ENCODE measurements at places on chromosomes 1 and 21. TPM values are rescaled to one million over a fixed set of nuclear protein-coding genes. Genes with fewer than 3 reads are reported as not detected.

Gene GBP5
- 95.7 TPM for total RNA-seq

GRCh38 chr1:83800066-83800465 is 198.9 kb downstream of the TTLL7 start:
- H3K36me3 ChIP-seq, result no peaks in the 10 kb centered on the region
- no peak overlapping the region for H3K27ac ChIP-seq
- H3K27me3 ChIP-seq, result no peaks in the 10 kb centered on the region
- H3K4me1 ChIP-seq, result no peaks in the 10 kb centered on the region
- DNase-seq, result no peak

Gene CFAP126
- 0.29 TPM for total RNA-seq

DNA sequence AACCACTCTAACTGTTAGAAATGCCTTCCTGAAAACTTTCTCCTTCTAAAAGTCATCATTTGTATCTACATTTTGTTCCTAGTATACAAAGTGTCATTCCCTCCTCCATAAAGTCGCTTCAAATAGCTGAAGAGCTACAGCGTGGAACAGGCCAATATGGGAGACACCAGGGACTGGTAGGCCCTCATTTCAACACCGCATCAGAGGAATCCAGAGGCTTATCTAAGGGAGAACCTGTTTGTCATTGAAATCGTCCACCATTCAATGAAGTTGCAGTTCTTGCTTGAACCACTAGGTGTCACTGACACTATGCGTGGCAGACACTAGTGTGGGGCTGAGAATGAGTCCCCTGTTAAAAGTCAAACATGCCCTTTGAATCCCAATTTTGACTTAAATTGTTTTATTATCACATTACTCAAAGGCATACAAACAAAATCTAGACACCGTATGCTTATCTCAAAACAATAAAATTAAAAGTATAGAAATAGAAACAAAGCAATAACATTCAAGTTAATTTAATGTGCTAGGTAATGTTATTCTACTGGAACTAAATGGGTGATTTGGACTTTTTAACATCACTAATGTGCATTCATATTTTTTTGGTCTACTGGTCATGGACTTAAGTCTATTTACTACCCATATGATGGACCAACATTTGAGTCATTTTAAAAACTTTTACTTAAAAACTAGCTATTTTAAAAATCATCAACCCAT is 182.3 kb downstream of the FCRL5 start:
- no peak overlapping the region for H3K27ac ChIP-seq
- peaks cover 2% of the 10 kb centered on the region for H3K27me3 ChIP-seq
- no peak overlapping the region for H3K4me3 ChIP-seq
- H3K36me3 ChIP-seq, result no peaks in the 10 kb centered on the region

DNA sequence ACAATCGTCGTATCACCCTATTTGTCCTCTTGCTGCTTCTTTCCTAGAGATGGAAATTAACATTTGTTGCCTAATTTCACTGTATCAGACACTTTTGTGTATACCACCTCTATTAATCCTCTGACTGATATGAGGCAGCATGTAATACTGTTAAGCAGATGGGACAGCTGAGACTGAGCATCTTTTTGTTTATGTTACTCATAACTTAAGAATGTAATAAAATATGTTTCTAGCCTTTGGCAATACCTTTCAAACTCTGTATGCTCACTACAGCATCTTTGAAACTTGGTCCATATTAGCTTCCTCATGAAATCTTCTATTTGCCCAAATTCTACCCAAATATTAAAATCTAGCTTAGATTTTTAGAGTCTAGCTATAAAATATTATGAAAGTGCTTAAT is 2.3 kb downstream of the OR14K1 start:
- H3K27ac ChIP-seq, result no peak overlapping the region
- peaks cover 2% of the 10 kb centered on the region for H3K27me3 ChIP-seq
- H3K4me1 ChIP-seq, result no peaks in the 10 kb centered on the region
- no peaks in the 10 kb centered on the region for H3K36me3 ChIP-seq
- DNase-seq, result no peak

DNA sequence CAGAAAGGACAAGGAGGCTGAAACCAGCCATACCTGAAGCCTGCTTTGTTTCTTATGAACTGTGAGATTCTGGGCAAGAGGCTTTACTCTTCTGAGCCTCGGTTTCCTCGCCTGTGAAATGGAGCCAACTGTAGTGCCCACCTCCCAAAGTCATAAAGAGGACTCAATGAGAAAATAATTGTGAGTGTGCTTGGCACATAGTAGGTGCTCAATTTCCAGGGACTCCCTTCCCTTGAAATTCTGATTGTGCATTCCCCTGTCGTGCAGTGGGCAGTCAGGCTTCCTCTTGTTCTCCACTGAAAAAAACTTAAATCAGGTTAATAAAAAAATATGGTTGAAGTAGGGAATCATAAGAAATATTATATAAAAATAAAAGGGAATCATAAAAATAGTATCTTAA is 37.5 kb upstream of the RUNX3 start:
- no peak for DNase-seq
- peaks cover 23% of the 10 kb centered on the region for H3K36me3 ChIP-seq
- peak overlapping the region; percentile 97 for H3K27ac ChIP-seq
- no peak overlapping the region for H3K4me3 ChIP-seq
- H3K27me3 ChIP-seq, result no peaks in the 10 kb centered on the region

- no peak overlapping the region for H3K27ac ChIP-seq
- no peak for DNase-seq
- no peaks in the 10 kb centered on the region for H3K4me1 ChIP-seq
- H3K27me3 ChIP-seq, result no peaks in the 10 kb centered on the region
- H3K36me3 ChIP-seq, result peaks cover 3% of the 10 kb centered on the region
Observed at GRCh38 chr1:94621395-94621794, 79.8 kb upstream of the F3 start.

Gene LRRC38
- total RNA-seq, result not detected

DNA sequence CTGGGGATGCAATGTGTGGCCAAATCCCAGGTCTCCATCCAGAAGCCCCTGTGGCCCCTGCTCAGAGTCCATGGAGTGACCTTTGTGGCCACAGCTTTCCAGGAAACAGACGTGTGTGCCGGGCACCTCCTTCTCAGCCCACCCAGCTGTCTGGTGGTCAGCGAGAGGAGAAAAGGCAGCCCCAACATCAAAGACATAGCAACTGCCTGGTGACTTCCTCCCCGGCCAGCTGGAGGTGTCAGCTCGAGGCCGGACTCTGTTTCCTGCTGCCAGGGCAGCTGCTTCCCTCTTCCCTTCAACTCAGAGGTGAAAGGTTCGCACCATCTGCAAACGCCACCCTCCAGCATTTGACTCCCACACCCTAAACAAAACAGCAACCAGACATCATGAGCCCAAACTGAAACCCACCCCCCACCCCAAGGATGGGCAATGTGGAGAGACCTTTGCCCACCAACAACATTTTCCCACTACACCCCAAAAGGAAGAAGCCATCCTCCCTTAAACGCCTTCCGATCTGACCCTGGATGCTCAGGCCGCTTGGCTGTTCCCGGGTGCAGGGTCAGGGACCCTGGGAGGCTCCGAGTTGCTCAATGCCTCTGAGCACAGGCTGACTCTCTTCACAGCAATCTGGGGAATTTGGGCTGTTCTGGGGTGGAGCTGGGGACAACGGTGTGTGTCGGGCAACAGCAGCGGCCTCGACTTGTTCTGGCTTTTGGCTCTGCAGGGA is 162.3 kb downstream of the PSMG1 start:
- no peak overlapping the region for H3K27ac ChIP-seq
- H3K27me3 ChIP-seq, result no peaks in the 10 kb centered on the region
- no peak overlapping the region for H3K4me3 ChIP-seq
- no peaks in the 10 kb centered on the region for H3K36me3 ChIP-seq

Gene TIE1
- not detected for total RNA-seq

DNA sequence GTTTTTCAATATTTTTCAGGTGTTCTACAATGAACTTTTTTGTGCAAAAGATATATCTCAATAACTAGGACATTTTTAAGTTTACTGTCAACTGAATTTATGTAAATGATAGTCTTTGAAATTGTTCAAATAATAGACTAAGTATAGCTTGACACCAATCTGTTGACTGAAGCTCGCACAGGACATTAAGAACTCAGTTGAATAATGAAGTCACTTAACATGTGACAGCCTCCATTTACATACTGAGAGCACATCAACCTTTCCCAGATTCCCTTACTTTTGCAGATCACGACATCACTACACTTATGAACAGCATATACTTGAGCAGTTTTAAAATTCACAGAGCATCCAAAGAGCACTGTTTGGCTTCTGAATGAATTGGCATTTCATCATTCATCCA is 268.2 kb downstream of the LRRC7 start:
- no peak for DNase-seq
- H3K4me3 ChIP-seq, result no peak overlapping the region
- no peaks in the 10 kb centered on the region for H3K36me3 ChIP-seq
- H3K27ac ChIP-seq, result no peak overlapping the region
- H3K27me3 ChIP-seq, result no peaks in the 10 kb centered on the region

Gene C1orf167
- not detected for total RNA-seq

Gene APOBEC4
- not detected for total RNA-seq

Gene SNX27
- total RNA-seq, result 30.7 TPM

DNA sequence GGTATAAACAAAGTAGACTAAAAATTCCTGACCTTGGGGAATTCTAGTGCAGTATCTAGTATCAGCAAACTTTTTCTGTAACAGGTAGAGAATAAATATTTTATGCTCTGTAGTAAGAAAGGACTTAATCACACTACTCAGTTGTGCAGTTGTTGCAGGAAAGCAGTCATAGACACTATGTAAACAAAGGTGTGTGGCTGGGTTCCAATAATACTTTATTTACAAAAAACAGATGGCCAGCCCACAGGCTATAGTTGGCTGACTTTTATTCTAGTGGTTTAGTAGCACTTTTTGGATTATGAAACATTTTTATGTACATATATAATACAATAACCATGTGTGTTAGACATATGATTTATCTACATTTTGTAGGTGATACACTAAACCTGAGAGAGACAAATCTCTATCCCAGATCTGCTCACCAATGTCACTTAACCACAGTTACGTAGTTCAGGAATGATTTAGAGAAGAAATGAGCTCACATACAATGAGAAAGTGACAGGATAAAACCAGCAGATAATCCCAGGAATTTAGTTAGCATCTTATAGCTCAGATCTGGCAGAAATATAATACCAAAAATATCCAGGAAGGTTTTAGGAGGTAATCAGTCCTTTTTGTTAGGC is 56.1 kb downstream of the MIER1 start:
- no peak for DNase-seq
- H3K27me3 ChIP-seq, result no peaks in the 10 kb centered on the region
- H3K27ac ChIP-seq, result peak overlapping the region; percentile 68

- no peaks in the 10 kb centered on the region for H3K27me3 ChIP-seq
- peak; percentile 63 for DNase-seq
- peaks cover 2% of the 10 kb centered on the region for H3K4me1 ChIP-seq
- no peak within 1 kb of the TSS for H3K27ac ChIP-seq
- H3K36me3 ChIP-seq, result no peaks in the 10 kb centered on the region
Observed at GRCh38 chr1:160954158-160955104, at the start of gene ITLN2. TSS of gene ITLN2 (minus strand) at chr1:160954809. CDS start at chr1:160954741, 68 bp downstream.

GRCh38 chr1:185427264-185427663 is 110.2 kb upstream of the IVNS1ABP start:
- no peak overlapping the region for H3K27ac ChIP-seq
- H3K27me3 ChIP-seq, result peaks cover 4% of the 10 kb centered on the region
- H3K36me3 ChIP-seq, result no peaks in the 10 kb centered on the region
- no peak for DNase-seq
- H3K4me1 ChIP-seq, result no peaks in the 10 kb centered on the region

DNA sequence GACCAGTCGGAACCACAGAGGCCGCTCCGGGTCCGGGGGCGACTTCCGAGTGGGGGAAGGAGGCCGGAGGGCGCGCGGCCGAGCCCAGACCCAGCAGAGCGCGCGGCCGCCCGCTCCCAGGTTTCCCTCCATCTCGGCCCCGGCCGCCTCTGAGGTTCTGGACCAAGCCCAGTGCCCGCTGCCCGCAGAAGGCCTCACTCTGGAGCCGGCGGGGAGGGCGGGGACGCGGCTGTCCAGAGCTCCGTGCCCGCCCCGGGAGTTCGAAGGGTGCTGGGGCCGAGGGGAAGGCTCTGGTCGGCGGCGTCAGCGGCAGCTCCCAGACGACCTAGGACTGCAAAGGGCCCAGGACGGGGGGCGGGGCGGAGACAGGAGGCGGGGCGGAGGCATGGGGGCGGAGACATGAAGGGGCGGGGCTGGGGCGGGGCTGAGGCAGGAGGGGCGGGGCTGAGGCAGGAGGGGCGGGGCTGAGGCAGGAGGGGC is 48.0 kb upstream of the SLC19A1 start:
- DNase-seq, result peak; percentile 84
- peaks cover 14% of the 10 kb centered on the region for H3K36me3 ChIP-seq
- peak overlapping the region; percentile 52 for H3K4me3 ChIP-seq
- peaks cover 17% of the 10 kb centered on the region for H3K27me3 ChIP-seq
- H3K27ac ChIP-seq, result no peak overlapping the region

- H3K4me1 ChIP-seq, result peaks cover 13% of the 10 kb centered on the region
- H3K27me3 ChIP-seq, result peaks cover 48% of the 10 kb centered on the region
- no peak overlapping the region for H3K4me3 ChIP-seq
- H3K27ac ChIP-seq, result no peak overlapping the region
Observed at GRCh38 chr1:214259353-214259977, 21.5 kb upstream of the SMYD2 start.

DNA sequence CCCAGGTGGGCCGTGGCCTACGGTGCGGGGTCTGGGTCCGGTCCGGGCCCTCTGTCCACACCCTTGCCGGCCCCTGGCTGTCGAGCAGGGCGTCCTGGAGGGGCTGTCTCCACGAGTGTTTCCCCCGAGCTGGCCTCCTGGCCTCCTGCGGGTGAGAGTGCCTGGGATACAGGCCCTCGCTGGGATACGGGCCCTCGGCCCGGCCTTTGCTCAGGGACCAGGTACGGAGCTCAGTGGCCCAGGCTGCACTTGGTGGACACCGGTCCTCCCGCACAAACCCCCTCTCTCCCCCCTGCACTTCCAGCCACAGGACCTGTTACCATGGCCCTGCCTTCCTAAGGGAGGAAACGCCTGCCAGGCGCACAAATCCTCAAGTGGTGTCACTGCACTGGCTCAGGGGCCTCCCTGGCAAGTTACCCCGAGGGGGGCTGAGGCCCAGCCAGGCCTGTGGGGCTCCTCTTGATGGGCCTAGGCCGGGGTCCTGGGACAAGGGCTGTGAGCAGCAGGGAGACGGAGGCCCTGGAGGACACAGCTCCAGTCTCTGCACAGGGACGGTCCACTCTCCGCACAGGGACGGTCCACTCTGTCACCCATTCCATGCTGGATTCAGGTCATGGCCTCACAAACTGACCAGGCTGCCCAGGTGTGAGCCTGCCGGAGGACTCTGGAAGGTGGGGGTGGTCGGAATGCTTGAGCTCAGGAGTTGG is 18.2 kb upstream of the RNF223 start:
- no peaks in the 10 kb centered on the region for H3K27me3 ChIP-seq
- H3K27ac ChIP-seq, result no peak overlapping the region
- H3K36me3 ChIP-seq, result no peaks in the 10 kb centered on the region
- DNase-seq, result peak; percentile 7

Gene AMY1A
- total RNA-seq, result not detected

- no peak overlapping the region for H3K27ac ChIP-seq
- DNase-seq, result no peak
- no peaks in the 10 kb centered on the region for H3K4me1 ChIP-seq
- H3K27me3 ChIP-seq, result peaks cover 39% of the 10 kb centered on the region
- H3K36me3 ChIP-seq, result no peaks in the 10 kb centered on the region
Observed at GRCh38 chr1:212587016-212587887, 21.3 kb upstream of the ATF3 start.

Data from activated CD4-positive, alpha-beta memory T cell treated with anti-CD3 and anti-CD28 coated beads for 36 hours (primary cell).